ENCODE measurements at places on chromosomes 11 and 22.

GRCh38 chr11:46335890-46336562, 11.2 kb upstream of the DGKZ start:
- no peak for DNase-seq

DNA sequence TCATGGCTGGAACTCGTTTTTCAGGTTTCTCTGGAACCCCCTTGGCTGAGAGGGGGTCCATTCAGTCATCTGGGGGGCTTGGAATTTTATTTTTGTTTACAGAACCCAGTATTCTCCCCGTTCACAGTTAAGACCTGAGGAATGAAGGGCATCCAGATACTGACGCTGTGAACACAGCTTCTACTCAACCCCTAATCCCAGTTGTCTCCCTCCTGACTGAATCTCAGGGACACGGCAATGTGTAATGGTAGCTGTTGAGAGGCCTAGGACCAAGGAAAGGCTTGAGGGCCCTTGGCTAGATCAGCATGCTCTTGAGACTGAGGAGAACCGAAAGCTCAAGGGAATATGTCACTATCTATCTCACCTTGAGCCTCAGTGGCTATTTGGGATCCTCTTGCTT, 113.6 kb downstream of the SWAP70 start:
- DNase-seq = no peak

DNA sequence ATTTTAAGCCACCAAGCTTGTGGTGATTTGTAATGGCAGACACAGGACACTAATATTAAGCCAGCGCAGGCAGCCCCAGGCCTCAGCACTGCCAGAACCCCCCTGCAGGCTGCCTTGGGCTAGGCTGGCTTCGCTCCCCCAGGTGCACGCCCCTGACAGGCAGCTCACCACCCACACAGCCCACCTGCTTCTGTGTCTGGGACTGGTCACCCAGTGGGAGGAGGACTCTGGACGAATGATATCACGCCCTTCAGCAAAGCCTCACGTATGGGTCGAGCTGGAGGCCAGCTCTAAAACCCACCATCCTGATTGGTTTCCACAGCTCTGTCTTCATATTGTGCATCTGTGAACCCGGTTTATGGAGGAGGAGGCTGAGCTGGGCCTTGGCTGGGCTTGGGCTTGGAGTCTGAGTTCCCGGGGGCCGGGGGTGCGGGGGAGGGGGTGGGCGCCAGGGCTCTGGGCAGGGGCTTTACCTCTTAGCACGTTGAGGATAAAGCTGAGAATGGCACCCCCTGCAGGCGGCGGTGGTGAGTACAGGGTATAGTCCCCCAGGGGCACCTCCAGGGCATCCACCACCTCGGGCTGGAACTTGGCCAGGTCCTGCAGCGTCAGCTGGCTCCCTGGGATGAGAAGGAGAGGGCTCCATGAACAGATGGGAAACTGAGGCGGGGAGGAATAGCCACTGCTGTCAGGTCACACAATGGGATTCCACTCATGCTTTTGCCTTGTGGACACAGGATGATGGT, 13.8 kb downstream of the GGT5 start:
- DNase-seq = peak; percentile 88

DNA sequence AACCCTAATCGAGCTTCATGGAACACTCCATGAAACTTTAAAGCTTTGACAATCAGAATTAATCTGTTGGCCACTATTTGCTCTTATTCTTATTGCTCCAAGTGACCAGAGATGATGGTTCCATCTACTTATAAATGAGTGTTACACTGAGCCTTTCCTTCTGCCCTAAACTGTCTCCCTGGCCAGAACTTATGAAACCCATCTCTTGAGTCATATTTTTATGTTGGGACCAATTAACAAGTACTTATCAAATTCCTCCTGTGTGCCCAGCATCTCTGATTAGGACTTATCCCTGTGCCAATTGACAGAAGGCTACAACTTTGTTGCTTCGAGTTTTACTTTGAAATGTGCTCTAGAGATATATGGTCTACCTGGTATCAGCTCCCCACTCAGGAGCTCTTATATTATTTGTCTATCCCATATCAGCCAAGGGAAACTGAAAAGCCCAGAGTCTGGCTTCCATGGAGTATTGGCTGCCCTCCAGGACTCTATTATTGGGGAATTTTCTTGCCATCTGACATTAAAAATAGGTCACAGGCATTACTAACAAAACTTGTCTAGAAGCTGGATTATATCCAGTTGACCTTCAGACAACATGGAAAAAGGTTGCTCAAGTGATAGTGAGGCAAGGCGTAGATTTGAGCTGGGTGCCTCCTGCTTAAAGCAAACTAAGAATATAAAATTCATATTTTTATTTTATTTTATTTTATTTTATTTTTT, 8.8 kb downstream of the KREMEN1 start:
- DNase-seq = no peak

GRCh38 chr11:124915541-124916369, 3.3 kb upstream of the HEPN1 start:
- no peak for DNase-seq

GRCh38 chr22:44224166-44224565, 43.4 kb downstream of the PARVG start:
- no peak for DNase-seq

DNA sequence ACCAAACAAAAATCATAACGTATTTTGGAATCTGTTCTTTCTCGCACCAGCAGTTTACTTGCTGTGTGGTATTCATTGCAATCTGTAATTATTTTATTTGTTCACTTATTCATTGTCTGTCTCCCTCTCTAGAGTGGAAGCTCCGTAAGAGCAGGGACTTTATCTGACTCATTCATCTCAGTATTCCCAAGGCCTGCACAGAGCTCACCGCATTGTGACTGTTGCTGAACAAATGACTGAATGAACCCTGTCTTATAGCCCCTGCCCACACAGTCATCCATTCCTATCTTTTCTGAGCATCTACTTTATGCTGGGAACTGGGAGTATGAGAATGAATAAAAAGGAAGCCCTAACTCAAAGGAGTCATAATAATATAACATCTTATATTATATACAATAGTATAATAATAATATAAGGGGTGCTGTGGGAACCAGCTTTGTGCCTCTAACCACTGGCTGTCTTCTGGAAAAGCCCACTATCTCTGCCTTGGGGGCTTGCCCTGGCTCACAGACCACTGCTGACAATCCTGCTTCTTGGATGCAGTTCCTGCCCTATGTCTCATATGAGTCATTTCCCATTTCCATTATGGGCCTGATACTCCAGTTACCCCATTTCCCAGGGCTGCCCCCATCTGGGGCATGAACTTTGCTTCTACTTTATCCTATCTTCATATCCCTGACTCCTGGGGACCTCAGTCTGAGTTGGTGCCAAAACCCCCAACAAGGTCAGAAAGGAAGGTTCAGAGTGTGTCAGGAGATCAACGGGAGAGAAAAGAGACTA, 11.0 kb downstream of the XRRA1 start:
- no peak for DNase-seq

GRCh38 chr22:50035976-50036724, 21.9 kb downstream of the TTLL8 start:
- DNase-seq = no peak

GRCh38 chr11:101444851-101445250, 139.0 kb downstream of the TRPC6 start:
- DNase-seq = no peak

- no peak for DNase-seq
Observed at GRCh38 chr22:27246558-27246957, 555.0 kb downstream of the MN1 start.
